ENCODE measurements at places on chromosomes 2 and 18.

GRCh38 chr2:177466337-177467195 is 74.0 kb downstream of the AGPS start:
- DNase-seq: no peak

DNA sequence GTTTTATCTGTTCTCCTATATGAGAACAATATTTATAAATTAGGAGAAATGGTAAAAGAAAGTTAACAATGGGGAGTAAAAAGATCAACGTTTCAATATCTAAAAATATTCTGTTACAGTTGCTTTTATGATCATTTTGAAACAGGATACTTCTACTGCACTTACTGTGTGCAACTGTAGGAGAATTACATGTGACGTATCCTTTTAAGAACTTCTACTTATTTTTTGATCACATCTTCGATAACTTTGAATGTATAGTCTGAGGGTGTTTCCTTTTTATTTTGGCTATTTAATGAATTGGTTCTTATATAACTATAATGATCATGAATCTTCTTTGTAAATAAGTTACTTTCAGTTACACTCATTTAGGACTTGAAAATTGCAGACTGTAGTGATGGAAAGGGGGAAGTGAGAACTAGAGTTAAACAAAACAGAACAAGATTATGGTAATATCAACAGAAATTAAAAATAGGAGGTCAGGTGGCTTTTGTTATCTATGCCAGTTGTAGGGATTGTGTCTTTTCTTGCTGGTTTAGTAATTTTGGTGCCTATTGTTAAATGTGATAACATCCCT is 109.9 kb downstream of the MSTN start:
- no peak for DNase-seq

DNA sequence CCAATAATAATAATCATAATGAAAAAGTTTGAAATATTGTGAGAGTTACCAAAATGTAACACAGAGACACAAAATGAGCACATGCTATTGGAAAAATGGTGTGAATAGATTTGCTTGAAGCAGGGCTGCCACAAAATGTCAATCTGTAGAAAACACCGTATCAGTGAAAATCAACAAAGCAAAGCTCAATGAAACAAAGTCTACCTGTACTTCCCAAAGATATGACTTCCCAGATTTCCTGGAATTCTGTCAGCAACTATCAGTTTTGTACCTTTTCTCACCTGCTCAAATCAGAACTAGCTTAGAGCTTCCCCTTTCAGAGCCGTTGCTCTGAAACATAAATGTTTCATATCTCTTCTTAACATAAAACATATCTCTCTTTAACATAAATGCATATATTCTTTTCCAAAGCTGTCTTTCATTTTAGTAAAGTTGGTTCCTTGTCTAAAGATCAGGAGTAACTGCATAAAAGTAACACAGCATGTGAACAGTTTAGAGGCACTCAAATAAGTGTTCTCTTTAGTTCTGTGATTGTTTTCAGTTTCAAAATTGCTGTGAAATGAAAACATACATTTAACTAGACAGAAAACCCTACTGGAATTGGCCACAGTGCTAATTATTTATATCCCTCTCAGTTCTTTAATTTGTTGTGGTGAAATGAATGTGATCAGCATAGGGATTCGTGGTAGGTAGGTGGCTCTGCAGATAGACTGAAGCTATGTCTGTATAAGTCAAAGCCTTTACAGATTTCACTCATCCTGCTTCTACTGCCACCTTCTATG is 262.5 kb downstream of the KCNJ3 start:
- DNase-seq: no peak

- no peak for DNase-seq
These were observed 709 bp downstream of the UGP2 start for GRCh38 chr2:63842149-63843061.

DNA sequence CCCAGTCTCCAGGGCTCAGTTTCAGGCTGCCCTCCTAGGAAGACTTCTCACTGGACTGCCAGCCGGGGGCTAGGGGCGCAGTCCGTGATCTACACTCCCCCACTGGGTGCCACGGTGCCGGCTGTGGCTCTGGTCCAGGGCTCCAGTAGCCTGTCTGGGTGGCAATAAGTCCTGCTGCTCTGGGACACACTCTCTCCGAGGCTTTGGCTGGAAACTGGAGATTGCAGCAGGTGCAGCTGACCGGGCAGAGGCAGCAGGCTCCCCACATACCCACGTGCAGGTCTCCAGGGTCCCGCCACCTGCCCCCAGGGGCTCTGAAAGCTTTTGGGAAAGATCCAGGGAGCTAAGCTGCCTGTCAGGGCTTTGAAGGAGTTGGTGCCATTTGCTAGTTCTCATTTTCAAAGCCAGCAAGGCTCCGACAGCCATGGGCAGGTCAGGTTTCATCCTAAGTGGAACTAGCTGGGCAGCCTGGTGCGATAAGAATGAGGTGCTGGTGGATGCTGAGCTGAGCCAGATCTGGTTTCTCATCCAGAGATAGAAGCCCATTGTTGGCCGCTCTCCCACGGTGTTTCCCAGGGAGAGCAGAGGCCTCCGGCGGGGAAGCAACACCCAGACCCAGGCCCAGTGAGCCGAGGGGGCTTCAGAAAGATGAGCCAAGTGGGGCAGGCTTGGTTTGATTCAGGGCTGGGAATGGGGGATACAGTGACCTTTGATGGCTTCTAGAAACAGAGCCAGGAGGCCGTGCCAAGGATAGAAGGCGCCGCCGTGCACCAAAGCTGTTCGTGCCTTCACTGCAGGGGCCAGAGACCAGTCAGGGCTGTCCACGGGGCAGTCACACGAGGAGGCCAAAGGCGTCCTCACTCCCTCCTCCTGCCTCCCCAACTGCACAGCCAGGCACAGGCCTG is 141.7 kb upstream of the GPC1 start:
- no peak for DNase-seq

GRCh38 chr2:186125156-186125555 is 360.9 kb upstream of the ZC3H15 start:
- no peak for DNase-seq

DNA sequence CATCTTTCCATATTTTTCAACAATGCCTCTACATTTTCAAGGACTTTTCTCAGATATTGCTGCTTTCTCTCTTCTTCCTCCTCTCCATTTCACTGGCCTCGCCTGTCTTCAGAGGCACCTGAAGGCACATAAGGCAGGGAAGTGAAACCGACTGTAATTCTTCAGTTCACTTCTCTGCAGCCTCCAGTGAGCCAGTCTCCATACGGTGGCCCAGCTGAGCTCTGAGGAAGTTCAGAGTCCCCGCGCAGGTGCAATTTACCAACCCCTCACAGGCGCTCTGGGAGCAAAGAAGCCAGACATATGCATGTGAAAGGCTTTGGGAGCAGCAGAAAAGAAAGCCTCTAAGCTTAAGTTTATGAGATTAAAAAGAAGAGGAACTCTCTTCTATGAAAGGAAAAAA is 12.4 kb downstream of the KLHL14 start:
- DNase-seq: no peak

- DNase-seq: no peak
These were observed 75.5 kb downstream of the OLA1 start for GRCh38 chr2:174172802-174173355.

DNA sequence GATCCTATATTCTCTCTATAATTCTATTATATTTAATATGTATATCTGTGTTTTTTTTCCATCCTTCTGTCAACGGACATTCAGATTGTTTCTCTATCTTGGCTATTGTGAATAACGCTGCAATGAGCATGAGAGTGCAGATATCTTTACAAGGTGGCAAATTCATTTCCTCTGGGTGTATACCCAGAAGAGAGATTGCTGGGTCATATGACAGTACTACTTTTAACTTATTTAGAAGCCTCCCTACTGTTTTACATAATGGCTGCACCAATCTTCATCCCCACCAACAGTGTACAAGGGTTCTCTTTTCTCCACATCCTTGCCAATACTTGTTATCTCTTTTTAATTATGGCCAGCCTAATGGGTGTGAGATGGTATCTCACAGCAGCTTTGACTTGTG is 66.5 kb downstream of the TSPYL6 start:
- no peak for DNase-seq

DNA sequence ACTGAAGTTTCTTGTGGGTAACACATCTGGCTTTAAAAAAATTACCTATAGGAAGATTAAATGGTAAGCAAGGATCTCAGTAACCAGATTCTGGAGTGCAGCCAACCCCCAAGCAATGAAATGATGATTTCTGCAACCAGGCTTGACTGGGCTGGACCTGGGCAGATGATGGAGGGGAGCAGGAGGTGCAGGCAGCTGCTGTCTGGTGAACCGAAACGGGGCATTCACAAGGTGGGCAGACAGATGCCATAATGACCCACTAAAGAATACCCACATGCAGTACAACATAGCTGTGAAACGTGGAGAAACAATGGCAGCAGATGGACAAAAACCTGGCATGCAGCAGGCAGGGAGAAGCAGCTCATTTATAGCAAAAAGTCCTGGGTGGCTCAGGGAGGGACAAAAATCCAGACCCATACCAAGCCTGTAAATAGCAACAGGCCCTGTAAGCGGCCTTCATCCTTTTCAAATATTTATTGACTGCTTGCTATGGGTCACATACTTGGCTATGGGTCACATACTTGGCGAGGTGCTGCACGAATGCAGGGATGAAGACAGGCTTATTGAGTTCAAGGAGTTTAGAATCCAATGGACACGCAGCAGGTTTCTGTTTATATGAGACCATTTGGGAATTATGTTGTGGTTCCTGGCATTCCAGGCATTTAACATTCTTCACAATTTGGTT is 244.7 kb downstream of the HRH4 start:
- no peak for DNase-seq

- no peak for DNase-seq
These were observed 217.9 kb upstream of the PID1 start for GRCh38 chr2:229489016-229489415.

GRCh38 chr2:60976875-60977561 is 40.5 kb upstream of the PEX13 start:
- no peak for DNase-seq

DNA sequence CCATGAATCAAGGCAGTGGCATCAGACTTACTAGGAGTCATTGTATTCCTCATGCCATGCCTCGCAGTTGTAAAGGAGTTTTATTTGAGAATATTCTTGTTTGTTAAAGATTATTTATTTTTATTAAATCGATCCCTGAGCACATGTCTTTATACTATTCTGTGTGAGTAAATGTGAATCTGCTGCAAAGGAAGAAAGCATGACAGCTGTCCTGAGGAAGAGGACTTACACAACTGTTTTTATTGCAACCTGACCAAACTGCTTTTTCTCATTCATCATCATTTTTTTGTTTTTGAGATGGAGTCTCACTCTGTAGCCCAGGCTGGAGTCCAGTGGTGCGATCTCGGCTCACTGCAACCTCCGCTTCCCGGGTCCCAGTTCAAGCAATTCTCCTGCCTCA is 34.1 kb downstream of the INO80D start:
- no peak for DNase-seq

DNA sequence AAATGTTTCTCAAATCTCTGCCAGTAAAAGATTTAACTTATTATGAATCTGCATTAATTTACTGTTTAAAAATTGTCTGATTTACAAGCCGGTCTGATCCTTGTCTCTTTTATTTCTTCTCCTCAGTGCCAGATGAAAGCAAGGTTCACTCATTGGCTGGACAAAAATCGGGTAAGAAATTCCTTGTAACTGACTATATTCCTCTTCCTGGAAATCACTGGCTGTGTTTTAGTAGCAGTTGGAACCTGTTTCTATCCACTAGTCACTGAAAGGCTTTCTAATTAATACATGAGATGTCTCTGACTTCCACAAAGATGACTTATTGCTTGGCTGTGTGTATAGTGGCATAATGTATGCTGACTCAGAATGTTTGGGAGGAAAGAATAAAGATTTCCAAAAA is 436.6 kb upstream of the NRP2 start:
- no peak for DNase-seq

DNA sequence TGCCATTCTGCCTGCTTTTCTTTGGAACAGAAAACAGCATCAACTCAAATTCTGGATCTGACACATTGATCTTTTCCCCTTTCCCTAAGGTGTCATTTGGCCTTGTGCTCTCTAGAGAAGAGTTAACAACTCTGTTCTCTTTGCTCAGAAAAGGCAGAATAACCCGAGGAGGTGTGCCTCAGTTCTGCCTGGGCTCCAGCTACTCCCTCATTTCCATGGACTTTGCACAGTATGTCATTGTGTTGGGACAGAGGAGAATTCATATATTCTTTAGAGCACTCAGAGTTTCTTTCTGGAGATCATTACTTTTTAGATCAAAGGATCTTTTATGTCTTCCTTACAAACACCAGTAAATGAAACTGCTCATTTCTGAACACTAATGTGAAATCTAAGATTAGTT is 249.1 kb downstream of the PHLPP1 start:
- DNase-seq: no peak

- peak; percentile 28 for DNase-seq
These were observed 47.1 kb downstream of the SPTBN1 start for GRCh38 chr2:54503192-54503591.

GRCh38 chr2:152730591-152731333 is 12.3 kb downstream of the ARL6IP6 start:
- no peak for DNase-seq

DNA sequence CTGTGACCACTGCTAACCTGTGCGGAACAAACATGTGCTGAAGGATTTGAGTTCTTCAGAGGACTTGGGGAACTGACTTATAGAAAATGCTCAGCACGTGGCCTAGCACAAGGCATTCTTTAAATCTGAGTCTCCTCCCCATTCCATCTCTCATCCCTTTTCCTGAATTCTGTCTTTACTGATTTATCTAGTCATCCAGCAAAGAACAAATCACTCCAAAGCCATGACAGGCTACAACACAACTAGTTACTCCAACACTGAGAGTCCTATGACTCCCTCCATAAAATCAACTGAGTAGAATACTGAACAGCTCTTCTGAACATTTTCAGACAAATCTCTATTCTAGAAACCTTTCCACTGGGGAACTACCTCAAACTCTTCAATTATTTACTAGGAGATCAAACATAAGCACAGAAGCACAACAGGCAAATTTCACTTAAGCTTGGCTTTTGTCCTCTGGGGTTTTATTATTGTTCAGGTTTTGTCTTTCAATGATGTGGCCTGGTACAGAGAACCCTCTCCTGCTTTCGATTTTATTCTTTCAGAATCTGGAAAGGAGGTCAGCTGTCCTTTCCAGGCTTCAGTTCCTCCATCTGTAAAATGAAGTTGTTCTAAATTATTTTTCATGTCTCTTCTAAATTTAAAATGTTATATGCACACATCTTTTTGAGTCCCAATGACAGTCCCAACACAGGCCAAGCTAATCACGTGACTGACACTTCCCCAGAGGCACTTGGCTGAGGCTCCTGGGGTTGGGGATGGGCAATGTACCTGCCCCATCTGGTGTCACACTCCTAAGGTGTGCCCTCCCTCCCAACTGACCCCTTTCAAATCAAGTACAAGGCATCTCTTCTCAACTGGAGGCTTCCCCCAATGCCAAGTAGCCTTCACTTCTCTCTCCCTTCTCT is 31.8 kb downstream of the RNU4ATAC start:
- no peak for DNase-seq

- no peak for DNase-seq
These were observed 272.7 kb upstream of the DOK6 start for GRCh38 chr18:69127873-69128500.

DNA sequence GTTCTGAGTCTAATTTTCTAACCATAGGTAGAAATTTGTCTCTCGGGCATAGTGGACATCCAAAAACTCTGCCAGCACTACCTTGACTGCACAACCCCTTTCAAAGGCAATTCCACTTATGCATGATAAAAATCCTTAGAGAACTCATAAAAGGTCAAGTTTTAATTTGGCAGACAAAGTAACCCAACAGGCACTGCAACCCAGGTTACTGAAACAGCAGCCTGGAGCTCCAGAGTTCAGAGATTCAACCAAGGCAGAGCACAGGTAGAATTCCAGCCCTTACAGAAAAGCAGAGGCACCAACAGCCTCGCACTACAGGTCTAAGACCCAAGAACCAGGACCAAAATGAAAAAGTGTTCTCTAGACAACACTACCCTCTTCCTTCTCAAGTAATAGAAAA is 1.8 kb downstream of the DTNB start:
- DNase-seq: no peak

Measured in NCI-H1930 (cell line).